ENCODE measurements at places on chromosomes 6 and 20.

DNA sequence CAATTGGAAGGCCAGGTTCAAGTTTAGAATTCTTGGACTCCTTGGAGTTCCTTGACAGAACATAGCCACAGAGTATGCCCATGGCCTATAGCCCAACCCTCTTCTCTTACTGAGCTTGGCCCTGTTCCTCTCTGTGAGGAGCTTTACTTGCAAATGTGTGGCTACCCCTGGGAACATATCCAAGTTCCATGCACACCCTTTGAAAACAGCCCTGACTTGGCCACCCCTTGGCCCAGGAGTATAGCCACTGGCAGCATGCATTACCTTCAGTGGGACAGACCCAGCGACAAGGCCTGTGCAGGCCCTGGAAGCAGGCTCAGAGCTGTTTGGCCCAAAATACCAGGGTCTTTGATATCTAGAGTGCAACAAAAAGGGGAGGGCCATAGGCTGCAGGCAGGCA, 19.5 kb upstream of the MAS1 start:
- DNase-seq: no peak

DNA sequence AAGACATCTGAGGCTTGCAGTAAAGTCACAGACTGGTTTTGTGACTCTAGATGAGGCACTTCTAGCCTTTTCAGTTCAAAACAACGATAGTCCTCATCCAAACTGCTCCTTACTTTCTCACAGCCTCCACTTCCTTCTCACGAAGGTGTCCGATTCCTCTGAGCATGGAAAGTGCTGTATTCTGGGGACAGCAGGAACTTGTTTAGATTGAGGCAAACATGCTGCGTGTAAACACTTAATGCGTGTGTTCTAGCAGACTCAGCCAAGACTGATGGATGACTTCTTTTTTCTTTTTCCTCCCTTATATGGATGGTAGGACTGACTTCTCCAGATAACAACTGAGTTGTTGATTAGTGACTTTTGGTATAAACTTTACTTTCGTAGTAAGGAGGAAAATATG, 80.2 kb upstream of the PRDM1 start:
- no peak for DNase-seq

GRCh38 chr6:27601668-27602254, 128.9 kb upstream of the ZNF184 start:
- DNase-seq: no peak

DNA sequence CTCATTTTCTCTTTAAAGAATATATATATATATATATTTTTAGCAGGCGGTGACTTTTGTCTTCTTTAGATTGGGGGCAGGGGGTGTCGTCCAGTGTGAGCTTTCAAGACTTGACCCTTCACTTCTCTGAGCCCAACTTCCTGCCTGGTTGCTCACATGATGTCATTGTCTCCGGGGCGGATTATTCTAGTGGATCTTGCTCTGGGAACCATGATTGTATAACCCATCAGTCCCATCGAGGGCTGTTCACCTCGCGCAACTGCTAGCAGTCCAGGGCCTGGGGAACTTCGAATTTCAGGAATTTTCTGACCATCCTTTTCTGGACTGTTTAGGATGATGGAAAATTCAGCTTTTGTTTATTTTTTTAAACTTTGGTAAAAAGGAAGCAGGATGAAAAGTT, 1.0 kb downstream of the IGF2R start:
- no peak for DNase-seq

DNA sequence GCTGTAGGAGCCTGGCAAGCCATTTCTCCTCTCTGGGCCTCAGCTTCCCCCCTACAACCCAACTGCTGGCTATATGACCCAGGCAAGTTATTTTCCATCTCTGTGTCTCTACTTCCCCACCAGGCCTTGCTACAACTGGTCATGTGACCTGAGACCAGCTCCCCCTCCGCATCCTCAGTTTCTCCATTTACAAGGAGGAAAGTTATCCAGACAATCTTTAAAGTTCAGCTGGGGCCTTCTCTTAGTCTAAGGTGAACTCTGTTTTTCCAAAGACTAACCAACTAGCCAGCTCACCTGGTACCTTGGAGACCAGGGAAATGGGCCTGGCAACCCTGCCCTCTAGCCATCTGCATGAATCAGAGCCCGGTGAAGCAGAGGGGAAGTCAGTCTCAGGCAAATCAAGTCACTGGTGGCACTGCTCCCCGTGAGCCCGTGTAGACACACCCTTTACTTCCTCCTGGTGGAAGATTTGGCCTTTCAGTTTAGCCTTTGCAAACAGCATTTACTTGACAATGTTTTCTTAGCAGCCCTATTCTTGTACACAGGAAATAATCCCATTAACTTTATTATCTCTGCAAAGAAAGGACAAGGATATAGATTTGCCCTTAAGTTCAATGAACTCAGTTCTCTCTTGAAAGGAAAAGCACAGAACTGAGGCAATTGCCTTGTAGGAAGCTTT, 157.7 kb downstream of the VEGFA start:
- DNase-seq: no peak

- no peak for DNase-seq
Measured at GRCh38 chr20:58167759-58168158, 60.7 kb downstream of the ANKRD60 start.

DNA sequence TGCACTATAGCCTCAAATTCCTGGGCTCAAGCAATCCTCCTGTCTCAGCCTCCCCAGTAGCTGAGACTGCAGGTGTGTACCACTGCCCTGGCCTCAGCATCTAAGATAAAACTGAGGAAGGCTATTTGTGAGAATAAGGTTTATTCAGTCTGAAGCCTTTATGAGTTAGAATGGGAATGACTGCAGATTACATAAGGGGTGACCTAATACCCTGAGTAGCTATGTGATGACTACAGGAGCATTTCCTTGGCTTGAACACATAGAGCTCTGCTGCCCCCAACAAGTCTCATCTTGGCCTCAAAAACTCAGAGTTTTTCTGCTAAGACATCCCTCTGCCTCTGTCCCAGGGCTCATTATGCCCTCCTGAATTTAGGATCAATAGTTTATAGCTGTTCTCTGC, 7.6 kb downstream of the GSS start:
- no peak for DNase-seq

All from activated CD8-positive, alpha-beta memory T cell treated with anti-CD3 and anti-CD28 coated beads for 1 hour (primary cell).